ENCODE measurements at places on chromosomes 2 and 18. TPM values are rescaled to one million over a fixed set of nuclear protein-coding genes. Genes with fewer than 3 reads are reported as not detected.

GRCh38 chr2:42567364-42567763 lies 1.1 kb upstream of the MTA3 start:
- no peak for DNase-seq

DNA sequence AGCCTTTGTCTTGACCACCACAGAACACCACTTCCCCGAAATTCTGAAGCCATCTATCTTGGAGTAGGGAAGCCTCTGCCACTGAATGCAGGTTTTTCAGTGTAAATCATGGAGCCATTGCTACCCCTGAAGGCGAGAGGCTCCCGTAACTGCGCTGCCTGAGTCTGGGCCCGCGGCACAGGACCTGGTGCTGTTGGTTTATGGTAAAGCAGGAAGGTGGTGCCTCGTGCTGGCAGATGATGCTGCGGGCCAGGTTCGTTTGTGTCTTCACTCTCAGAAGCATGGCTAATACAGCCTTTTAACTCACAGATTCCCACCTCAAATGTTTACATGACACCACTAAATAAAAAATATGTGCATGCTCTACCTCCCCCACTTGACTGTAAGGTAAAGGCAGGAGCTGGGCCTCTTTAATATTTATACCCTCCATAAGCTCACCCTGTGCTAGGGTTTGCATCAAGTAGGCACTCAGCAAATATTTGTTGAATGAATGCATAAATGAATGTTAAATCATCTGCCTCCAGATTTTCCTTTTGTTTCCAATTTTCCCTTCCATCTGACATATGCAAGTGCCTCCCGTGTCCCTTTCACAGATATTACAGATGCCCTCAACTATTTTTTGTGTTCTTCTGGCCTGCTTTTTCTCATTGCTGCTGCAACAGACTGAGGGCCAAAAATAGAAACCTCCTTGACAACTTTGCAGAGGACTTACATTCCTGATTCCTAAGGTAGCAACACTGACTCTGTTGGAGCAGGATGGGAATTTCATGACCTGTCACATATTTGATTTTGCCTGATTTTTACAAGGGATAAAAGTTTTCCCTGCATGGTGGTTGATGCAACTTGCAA lies 83.5 kb upstream of the CPO start:
- DNase-seq, result no peak

DNA sequence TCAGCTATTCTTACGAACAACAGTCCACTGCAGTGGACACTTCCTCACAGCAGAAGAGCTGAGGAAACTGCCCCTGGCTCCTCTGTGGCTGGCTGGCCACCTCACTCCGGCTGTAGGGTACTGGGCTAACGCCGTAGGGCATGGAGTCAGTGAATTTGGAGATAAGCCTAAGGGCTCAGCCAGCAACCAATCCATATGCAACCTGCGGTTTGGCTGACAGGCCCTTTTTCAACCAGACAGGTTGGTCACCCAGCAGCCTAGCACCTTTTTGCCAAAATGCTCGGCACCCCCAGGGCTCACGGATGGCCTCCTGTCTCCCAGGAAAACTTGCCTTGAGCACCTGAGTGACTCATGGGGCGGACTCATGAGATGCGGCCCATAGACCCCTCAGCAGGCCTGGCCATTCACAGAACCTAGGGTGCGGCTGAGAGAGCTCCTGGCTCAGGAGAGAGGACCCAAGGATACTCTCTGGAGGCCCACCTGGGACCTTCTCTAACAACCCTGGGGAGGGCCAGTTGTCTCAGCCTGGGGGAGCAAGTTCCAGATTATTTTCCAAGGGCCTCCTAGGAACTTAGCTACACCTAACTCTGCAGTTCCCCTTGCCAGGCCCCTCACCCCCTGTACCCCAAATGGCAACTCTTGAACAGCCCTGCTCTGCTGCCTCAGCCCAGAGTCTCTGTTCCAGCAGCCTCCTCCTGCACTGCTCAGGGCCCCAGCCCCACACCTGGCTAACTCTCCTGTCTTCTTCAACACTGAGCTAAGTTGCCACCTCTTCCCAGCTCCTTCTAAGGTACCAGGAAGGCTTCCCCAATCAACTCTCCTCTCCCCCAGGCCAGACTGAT lies 252.1 kb downstream of the CYP26B1 start:
- DNase-seq, result no peak

DNA sequence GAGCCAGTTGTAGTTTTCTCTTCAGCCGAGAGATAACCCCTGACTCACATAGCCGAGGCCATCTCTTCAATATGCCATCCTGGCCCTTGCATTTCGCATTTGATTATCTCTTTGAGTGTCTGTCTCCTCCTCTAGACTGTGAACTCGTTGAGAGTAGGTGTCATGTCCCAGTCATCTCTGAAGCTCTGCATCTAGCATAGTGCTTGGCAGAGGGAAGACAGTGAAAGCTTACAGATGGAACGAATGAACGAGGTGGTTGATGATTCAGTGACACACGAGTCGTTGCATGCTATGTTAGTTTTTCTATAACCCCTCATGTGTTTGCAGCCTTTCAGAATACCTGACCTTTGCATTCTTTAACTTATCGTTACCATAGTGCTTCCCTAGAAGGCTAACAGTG lies 59.9 kb upstream of the CYRIA start:
- DNase-seq, result no peak

CRYBA2 gene
- not detected for total RNA-seq

- DNase-seq, result no peak
Observed at GRCh38 chr2:203636588-203637470, 69.6 kb upstream of the CD28 start.

GRCh38 chr2:102470168-102470567 lies 2.9 kb upstream of the SLC9A4 start:
- DNase-seq, result no peak

DNA sequence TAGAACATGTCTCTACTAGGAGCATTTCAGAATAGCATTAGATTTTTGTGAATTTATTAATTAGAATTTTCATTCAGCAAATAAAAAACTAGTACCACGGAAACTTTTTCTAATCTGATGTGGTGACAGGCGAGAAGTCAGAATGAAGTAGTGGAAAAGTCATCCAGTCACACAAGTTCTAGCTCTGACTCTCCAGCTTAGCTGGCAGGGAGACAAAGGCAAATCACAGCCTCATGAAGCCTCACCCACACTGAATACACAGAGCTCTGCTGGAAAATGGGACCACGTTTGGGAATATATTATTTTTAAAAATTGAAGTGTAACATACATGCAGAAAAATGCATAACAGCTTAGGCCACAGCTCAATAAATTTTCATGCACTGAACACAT lies 86.1 kb downstream of the L3MBTL4 start:
- DNase-seq, result no peak

DNA sequence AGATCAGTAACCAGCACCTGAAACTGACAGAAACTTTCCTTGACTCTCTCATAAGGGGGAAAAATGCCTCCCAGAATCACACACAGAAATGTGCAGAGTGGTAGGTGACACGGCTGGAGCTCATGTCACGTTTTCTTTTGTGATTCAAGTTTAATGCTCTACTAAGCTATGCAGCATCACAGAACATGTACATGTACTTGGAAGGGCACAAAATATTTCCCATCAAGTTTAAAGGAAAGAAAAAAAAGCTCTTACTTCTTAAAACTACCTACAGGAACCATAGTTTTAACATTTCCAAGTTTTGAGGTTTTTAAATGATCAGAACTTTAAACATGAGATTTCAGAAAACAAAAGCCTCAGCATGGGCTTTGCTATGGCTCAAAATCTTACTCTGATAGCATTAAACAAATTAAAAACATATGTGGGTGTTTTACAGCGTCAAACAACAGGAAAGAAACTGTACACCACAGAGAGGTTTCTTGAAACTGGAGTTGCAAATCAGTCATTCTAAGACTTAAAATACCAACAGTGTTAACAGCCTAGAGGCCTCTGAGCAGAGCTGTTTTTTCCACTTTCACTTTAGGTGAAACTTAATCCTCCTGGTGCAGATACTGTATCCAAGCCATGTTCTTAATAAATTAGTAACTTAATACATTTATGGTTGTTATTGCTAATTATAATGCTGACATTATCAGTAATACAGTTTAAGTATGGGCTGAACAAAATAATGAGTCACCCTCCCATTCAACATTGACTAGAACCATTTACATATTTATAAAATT lies 30.1 kb downstream of the MBP start:
- no peak for DNase-seq

DNA sequence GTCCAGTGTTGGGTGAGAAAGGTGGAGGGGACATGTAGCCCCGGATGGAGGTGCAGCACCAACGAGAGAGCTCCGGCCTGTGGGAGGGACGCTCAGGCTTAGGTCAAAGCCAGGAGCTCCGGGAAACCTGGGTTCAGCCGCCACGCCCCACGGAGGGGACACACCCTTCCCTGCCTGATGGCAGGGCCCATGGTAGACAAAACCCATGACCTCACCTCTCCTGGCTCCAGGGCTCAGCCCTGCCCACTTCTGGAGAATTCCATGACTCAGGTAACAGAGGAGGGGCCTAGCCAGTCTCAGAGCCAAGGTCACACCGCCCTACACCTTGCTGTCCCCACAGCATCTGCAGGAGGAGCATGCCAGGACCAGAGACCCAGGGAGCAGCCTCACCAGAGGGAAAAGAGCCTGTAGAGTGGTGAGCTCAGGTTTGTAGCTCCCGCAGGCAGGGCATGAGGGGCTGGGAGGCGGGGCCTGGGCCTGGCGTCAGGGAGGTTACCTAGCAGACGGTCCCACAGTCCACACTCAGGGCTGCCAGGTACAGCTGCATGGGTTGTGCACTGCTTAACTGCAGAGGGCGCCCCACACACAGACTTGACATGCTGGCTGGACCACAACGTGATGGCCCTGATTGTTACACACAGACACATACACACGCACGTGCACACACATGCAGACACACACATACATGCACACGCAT lies 70.8 kb upstream of the SMAD7 start:
- DNase-seq, result no peak

- DNase-seq, result no peak
Observed at GRCh38 chr18:13487237-13487636, 239.1 kb downstream of the FAM210A start.

LIMS2 gene
- total RNA-seq, result 15.6 TPM

- DNase-seq, result peak; percentile 50
Observed at GRCh38 chr2:112150447-112150846, 12.3 kb downstream of the FBLN7 start.

- no peak for DNase-seq
Observed at GRCh38 chr2:65471409-65471808, 39.0 kb upstream of the SPRED2 start.

KRTCAP3 gene
- not detected for total RNA-seq

DAPL1 gene
- not detected for total RNA-seq

THADA gene
- total RNA-seq, result 16.9 TPM

Data from glomerular endothelial cell (primary cell).